ENCODE measurements at places on chromosomes 16 and 17.
A peak's percentile ranks its signal among the peaks of the same experiment; 100 is the strongest.

DNA sequence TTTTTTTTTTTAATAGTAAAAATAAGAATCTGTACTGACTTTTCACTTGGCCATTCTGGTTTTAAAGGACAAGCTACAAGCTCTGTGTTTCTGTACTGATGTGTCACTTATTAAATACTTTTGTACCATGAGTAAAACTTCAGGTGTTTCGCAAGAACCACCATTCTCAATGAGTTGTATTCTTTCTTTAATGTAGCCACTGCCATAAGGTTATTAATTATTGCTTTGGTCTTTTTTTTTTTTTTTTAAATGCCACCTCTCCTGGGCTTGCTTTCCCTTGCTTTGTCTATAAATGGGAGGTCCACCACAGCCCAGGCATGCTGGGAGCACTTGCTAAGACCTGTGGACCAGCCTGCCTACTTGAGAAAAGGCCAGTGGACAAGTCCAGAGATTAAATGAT is 8.4 kb downstream of the ARL2BP start:
- DNase-seq, result no peak

GRCh38 chr16:21617607-21618006 is 18.2 kb downstream of the METTL9 start:
- DNase-seq, result no peak

DNA sequence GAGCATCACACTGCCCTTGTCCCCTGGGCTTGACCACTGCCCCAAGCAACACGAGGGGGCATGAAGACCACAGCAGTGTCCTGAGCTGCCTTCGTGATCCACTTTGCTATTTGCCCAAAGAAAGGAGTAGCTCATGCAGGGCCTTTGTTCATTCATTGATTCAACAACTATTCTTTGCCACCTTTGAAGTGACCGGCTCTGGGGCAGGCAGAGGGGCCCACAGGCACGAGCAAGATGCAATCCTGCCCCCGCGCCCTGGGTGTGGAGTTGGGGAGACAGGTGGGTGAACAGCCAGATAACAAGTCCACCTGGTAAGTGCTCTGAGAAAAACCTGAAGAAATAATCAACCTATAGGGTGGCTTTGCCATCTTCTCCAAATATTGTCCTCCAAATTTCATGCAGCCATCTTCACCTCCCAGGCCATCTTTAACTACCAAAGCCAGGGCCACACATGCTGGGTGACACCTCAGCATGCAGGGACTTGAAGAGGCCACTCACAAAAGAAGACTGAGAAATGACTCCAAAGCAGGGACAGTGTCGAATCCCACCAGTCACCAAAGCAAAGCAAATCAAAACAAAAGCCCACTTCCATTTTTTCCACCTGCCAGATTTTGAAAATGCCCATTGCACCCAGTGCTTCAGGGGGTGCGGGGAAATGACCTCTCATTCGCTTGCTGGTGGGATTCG is 18.2 kb upstream of the RBFOX3 start:
- no peak for DNase-seq

- no peak for DNase-seq
Measured at GRCh38 chr16:56897026-56897799, 32.2 kb downstream of the SLC12A3 start.

DNA sequence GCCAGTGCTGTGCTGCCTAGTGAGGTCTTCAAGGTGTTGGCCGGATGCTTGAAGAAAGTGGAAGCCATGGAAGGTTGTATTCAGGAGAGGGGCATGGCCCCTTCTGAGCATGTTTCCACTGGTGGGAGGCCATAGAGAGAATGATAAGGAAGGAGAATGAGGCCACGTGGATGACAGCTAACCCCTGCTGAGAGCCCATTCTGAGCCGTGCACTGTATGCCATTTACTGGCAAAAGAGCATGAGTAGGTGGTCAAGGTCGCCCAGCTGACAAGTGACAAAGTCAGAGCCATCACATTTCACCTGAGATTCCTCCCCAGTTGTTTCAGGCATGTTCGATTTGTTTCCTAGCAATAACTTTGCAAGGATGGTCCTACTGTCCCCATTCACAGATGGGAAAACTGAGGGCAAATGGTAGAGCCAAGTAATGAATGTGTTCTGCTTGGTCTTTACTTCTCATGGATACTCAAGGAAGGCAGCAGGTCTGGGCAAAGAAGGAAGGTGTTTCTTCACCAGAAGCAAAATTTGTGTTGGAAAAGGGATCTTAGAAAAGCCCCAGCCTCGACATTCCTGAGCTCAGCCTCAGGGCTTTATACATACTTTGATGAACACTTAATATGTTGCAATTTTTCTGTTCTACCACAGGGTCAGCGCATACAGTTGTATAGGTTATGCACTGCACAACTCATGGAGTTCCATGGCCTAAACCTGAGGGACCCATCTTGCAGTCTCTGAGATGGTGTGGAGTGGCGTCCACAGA is 10.5 kb upstream of the NKD1 start:
- no peak for DNase-seq

- no peak for DNase-seq
Measured at GRCh38 chr16:66832190-66832589, 1.4 kb upstream of the NAE1 start.

DNA sequence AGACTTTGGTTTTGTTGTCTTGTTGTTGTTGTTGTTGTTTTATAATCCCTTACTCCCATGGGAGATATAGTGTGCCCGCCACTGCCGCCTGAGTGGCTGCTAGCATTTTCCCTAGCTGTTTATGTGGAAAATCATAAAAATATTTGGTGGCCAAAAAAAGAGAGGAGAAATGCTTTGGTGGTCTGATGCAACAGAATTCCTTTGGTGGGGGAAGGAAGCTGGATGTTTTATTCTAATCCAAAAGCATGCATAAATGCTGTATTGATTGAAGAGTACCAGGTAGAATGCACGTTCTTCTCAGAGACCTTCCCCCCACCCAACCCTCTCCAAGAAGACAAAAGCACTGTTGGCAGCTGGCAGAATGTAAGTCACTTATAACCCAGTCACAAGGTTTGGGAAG is 93.2 kb downstream of the C17orf67 start:
- DNase-seq, result no peak

- no peak for DNase-seq
Measured at GRCh38 chr17:28367641-28368305, 2.3 kb downstream of the VTN start.

DNA sequence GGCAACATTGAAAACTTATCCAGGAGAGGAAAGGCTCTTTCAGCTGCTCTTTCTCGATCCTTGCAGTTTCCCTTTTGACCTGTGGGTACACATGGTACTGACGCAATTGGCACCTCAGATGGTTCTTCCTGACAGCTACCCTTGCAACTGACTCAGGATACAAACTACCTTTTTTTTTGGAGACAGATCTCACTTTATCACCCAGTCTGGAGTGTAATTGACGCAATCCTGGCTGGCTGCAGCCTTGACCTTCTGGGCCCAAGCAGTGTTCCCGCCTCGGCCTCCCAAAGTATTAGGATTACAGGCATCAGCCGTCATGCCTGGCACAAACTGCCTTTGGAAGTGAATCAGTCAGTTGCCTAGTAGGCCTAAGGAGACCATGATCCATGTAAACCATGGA is 607.2 kb downstream of the WWOX start:
- DNase-seq, result no peak

GRCh38 chr17:73215447-73215846 is 22.6 kb downstream of the COG1 start:
- DNase-seq, result no peak

DNA sequence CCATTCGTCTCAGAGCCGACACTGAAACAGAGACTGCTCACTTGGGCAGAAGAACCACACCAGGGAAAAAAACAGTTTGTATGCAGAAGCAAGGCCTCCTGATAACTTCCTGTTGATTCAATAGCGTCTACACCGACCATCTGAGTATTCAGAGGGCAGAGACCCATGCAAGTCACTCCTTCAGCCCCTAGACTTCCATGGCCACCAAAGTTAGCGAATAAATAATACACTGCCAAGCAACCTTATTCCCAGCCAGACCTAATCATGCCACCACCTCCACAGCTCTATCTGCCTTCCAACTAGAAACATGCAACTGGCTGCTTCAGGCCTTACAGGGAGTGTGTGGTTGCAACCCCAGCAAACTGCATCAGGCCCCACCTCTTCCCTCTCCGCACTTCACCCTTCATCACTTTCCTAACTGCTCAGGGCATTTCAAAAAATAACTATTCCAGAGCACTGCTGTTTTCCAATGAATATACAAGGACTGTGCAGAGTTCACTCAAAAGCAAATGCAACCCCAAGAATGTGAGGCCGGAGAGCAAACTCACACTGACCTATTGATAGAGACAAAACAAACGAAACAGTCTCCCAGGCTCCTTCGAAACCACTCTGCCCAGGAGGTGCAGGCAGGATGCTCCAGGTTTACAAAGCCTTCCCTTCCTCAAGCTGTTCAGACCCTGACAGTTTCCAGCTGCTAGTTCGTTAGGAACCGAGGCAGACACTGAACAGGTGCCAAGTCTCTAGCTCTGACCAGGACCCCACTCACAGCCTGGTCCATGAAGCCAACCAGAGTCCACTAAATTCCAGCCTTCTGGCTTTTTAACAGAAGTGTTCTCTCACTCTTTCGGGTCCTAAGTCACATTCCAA is 3.6 kb downstream of the USP7 start:
- DNase-seq, result peak; percentile 52

GRCh38 chr17:9811086-9811485 is 10.8 kb downstream of the GSG1L2 start:
- DNase-seq, result no peak

DNA sequence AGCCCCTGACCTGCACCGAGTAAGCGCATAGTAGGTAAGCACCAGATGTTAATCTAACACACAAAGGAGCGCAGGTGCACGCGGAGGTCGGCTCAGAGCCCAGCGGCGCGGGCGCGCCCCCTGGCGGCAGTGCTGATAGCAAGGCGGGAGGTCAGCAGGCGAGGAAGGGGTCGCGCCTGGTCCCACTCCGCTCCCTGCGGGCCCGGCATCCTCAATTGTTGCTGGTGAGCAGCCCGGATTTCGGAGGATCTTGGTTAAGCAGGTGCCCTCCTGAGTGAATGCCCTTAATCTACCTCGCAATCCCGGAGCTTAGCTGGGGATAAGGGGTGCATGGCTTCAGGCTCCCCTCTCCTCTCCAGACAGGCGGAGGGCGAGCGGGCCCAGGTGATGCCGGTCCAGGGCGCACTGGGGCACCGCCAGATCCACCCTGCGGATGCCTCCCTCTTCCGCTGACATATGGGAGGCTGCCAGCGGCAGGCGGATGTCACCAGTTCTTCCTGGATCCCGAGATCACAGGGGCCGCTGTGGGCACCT is 4.0 kb upstream of the WNT3 start:
- peak; percentile 58 for DNase-seq

GRCh38 chr16:30700491-30700890 is 1.5 kb downstream of the SRCAP start:
- no peak for DNase-seq

- peak; percentile 69 for DNase-seq
Measured at GRCh38 chr16:69166221-69166833, 20.6 kb upstream of the SNTB2 start.

All from GM13977 (cell line).